ENCODE measurements at places on chromosomes 11 and 22.

DNA sequence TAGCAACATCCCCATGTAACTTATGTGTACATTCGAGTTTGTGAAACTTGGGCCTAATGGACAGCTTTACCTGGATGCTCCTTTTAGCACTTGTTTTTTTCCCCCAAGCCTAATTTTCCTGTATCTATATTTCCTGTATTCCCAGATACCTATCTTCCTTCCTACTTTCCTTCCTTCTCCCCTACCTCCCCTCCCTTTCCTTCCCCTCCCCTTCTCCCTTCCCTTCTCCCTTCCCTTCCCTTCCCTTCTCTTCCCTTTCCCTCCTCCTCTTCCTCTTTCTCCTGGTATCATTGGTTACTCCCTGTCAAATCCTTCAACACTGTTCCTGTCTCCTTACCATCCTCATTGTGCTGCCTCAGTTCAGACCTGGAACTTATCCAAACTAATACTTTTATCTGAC lies 111.8 kb downstream of the HIPK3 start:
- no peak for DNase-seq

DNA sequence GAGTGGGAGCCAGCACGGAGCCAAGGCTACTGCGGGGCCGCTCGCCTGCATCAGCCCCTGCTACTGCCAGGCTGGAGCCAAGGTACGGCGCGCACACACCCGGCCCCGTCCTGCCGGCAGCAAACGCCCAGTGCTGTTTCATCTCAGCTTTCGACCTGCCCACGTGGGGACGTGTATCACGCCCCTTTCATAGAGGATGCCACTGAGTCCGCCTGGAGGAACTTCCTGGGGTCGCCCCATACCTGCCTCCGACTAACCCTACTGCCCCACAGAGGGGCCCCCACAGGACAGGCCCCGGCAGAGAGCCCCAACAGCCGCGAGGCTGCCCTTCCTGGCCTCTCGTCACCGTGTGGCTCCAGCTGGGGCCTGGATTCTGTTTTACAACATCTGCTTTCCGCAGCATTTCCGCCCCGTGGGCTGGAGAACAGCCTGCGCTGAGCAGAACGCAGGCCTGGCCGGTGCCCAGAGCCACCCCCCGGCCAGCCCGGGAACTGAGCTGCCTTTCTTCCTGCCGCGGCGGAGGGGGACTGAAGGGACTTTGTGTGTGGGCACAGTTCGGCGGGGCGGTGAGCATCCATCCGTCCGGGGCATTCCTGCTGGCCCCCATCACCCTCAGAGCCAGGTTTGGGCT lies 22.9 kb upstream of the ARHGAP8 start:
- no peak for DNase-seq

DNA sequence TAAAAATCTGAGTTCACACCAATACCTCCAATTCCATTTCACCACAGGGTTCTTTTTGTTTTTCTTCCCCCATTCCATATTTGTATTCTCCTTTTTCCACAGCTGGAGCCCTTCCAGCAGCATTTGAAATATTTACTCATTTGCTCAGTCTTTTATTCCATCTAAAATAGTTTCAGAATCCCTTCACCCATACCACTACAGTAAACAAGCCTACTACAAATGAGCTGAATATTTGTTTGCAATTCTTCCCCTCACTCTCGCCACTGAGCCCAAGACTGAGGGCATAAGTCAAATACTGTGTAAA lies 46.4 kb downstream of the ZNF143 start:
- DNase-seq, result no peak

DNA sequence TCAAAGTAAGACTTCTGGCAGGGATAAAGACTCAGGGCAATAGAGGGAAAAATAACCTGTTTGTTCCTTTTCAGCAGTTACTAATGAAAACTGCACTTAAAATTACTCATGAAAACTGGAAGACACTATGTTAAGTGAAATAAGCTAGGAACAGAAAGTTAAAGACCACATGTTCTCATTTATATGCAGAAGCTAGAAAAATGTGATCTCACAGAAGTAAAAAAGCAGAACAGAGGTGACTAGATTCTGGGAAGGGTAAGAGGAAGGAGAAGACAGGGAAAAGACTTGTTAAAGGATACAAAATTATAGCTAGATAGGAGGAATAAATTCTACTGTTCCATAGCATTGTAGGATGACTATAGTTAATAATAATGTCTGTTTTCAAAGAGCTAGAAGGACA lies 22.2 kb downstream of the HPS5 start:
- DNase-seq, result no peak

GRCh38 chr11:512761-513595 lies 5.9 kb upstream of the RNH1 start:
- no peak for DNase-seq

DNA sequence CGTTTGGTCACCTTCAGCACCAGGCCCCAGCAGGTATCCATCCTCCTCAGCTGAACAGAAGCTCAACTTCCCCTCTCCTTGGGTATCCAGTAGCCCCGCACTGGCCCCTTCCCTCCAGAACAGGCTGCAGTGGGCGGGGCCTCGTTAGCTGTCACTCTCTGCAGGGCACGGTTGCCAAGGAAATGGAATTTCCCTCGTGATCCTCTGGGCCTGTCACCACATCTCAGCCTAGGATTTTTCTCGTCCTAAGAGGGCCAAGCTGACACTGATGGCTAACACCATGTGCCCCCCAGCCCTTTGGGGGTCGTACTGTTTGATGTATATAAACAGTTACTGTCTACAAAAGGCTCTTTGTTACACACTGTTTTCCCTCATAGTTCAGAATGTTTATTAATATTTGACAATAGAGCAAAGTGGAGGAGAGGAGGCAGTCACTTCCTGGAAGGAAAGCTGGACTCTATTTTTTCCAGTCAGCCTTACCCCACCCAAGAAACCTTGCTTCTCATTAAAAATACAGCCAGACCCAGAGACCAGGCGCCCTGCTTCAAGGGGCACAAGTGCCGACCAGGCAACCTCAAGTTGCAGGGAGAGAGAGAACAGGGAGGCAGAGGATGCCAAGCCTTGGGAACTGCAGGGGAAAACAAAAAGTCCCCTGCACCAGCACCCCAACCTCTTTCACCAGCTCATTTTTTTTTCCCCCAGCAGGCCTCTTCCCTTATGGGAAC lies 44.5 kb downstream of the FEZ1 start:
- DNase-seq, result no peak

DNA sequence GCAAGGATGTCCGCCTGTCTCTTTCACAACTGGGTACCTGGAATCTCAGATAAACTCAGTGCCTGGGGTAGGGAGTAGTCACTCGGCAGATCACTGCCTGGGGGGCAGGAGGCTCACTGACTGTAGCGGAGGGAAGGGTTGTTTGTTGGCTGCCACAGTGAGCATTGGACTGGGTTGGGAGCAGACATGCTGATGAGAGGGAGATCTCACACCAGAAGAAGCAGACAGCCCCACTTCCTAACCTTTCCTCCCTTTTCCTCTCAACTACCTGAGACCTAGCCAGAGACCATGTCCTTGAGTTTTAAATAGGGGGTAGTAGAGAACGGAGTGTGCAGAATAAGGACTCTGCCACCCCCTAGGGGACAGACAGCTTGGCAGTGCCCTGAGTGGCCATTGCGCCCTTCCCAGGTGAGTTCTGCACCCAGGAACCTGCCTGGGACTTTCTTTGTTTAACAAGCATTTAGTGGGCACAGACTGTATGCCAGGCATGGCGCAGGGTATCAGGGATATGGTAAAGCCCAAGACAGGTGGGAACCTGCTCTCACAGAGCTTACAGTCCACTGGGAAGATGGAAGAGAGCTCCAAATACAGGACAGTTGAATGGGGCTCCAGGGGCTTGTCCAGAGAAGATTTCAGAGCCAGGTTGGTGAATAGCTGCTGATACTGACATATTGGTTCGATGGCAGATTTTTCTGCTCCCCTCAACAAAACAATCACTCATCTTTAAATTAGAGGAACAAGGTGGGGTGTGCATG lies 115.7 kb upstream of the NNMT start:
- peak; percentile 58 for DNase-seq

GRCh38 chr11:41003339-41004282 lies 455.8 kb downstream of the LRRC4C start:
- no peak for DNase-seq

- DNase-seq, result no peak
Observed at GRCh38 chr11:64324692-64325469, 7.0 kb downstream of the PRDX5 start.

- DNase-seq, result no peak
Observed at GRCh38 chr11:126874831-126875230, 125.7 kb downstream of the KIRREL3 start.

GRCh38 chr11:23311986-23312940 lies 452.0 kb upstream of the CCDC179 start:
- no peak for DNase-seq

DNA sequence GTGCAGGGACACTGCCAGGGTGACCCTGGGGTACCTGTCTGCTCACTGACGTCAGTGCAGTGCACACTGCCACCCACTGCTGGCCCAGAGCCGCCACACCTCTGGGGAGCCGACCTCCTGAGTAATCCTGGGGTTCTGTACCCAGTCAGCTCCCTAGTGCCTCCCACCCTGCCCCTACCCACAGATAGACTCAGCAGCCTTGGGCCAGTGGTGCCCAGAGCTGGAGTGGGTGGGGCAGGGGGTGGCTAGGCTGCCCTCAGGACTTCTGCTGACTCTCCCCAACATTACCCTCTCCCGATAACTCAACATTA lies 5.8 kb downstream of the NRXN2 start:
- no peak for DNase-seq

DNA sequence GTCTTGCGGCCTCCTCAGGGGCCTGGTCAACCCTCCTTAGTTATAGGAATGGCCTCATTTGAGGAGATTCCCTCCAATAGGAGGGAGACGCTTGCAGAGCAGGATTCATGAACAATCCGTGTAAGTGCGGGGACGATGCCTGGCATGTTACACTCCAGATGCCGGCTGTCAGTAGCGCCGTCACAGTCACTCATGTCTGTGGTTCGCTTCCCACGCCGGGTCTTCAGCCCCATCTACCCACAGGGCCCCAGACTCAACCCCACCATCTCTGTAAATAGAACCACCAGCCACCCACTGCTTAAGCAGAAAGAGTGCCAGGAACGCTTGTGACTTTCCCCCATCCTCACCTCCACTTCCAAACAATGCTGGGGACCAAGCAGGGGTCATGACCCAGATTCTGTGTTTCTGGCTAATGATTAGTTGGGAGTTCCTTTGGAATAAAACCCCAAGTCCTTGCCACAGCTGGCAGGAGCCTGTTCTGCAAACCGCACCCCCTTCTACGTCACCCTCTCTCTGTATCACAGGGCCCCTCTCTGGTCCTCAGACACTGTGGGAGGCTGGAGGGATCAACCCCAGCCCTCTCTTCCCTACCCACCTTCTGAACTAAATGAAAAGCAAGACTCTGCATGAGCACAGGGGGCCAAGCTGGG lies 38.8 kb upstream of the TOLLIP start:
- no peak for DNase-seq

DNA sequence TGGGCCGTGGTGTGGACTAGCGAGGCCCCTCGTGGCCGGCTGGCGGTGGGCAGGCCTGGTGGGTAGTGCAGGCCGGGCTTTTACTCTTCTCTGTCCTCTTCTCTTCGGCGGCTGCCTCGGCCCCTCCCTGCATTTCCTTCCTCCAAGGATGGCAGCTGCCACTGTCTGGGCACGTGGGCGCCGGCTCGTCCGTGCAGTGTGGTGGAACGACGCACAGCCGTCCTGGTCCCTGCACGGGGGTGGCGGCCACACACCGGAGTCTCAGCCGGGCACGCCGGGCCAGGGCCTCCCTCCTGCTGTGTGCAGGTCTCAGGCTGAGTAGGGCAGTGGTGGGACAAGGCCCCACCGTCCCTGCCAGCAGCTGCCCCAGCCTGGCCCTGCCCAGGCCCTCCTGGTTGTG lies 37.7 kb downstream of the MOB2 start:
- DNase-seq, result no peak

GRCh38 chr11:123122341-123122740 lies 60.4 kb upstream of the HSPA8 start:
- no peak for DNase-seq

GRCh38 chr11:27443746-27444507 lies 28.7 kb downstream of the LGR4 start:
- no peak for DNase-seq

- no peak for DNase-seq
Observed at GRCh38 chr22:27420817-27421361, 380.7 kb downstream of the MN1 start.

DNA sequence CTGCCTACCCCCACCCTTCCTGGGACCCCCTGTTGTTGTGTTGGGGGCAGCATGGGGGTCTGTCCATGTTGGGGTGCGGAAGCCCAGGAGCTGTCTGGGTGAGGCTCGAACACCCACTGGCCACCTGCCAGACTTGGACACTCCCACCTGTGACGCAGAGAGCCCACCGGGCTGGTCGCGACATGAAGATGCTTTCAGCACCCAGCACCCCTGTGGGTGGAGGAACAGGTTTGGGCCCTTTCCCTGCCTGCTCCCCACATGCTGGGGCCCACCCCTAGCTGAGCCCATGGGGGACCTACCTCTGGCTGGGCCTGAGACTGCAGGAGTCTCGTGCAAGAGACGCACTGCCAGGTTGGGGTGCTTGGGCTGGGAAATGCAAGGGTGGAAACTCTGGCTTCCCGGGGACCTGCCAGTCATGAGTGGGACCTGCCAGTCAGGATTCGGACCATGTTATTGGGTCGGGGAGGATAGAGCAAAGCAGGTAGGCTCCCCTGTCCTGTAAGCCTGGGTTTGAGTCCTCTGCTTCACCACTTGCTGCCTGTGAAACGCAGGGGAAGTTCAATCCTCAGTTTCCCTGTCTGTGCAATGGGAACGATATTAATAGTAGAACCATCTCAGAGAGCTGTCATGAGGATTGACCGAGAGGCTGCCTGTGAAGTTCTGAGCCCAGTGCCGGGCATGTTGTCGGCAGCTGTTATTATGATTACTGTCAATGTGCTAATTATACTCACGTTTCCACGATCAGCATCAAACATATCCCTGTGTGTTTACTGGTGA lies 24.1 kb downstream of the KIAA1671 start:
- no peak for DNase-seq

DNA sequence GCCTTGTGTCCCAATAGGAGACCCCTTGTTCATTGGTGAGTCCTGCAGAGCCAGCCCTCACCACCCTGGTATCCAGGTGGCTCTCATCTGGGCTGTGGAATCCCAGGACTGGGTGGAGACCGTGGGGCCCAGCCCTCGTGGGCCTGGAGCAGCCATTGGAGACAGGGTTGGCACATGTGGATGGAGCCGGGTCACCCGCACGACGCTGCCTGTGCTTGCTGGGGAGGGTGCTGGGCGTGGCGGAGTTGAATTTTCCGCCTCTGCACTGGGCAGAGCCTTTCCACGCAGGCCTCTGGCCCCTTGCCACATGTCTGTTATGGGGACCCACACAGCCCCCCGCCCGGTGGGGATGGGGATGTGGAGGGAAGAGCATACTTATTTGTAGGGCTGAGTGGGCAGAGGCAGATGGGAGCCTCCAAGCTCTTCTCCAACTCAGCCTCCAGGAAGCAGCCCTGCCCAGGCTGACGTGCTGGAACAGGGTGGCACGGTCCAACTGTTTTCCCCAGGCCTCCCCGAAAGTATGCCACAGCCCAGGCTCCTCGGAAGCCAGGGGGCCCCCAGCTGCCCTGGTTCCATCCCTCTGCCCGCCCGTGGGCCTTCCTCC lies 12.6 kb downstream of the GRAMD4 start:
- DNase-seq, result no peak

DNA sequence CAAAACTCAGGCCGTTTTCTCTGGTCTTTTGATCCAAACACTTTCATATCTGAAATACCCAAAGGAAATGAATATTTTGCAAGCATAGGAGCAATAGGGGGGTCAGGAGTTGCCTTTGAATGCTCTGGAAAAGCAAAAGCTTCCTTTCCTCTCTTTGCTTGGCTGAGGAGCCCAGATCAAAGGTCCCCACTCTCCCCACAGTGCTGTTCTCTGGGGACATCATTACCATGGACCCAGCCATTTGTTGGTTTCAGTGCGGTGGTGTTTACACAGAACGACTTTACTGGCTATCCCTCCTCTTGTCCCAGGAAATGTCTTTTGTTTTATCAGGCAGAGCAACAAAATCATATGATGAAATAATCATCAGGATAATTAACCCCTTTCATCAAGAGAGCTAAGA lies 1089.1 kb downstream of the TBC1D22A start:
- DNase-seq, result no peak

Data from SW480 (cell line).